Caki2 (cell line): ENCODE measurements at places on chromosomes 16 and 17. TPM values are rescaled to one million over a fixed set of nuclear protein-coding genes. Genes with fewer than 3 reads are reported as not detected.

ABCC3 gene
- total RNA-seq: 67.8 and 69.9 TPM in 2 replicates

OTOP2 gene
- total RNA-seq: not detected in 2 replicates

FNDC8 gene
- total RNA-seq: not detected in 2 replicates

MYH8 gene
- not detected in 2 replicates for total RNA-seq

RHBDL3 gene
- total RNA-seq: 4.5 and 7.2 TPM in 2 replicates

CLEC18B gene
- total RNA-seq: 6.7 TPM in 1 of 2 replicates, not detected in the other

- no peak for DNase-seq
These were observed 352.2 kb upstream of the TNRC6C start for GRCh38 chr17:77606146-77606864.

DNA sequence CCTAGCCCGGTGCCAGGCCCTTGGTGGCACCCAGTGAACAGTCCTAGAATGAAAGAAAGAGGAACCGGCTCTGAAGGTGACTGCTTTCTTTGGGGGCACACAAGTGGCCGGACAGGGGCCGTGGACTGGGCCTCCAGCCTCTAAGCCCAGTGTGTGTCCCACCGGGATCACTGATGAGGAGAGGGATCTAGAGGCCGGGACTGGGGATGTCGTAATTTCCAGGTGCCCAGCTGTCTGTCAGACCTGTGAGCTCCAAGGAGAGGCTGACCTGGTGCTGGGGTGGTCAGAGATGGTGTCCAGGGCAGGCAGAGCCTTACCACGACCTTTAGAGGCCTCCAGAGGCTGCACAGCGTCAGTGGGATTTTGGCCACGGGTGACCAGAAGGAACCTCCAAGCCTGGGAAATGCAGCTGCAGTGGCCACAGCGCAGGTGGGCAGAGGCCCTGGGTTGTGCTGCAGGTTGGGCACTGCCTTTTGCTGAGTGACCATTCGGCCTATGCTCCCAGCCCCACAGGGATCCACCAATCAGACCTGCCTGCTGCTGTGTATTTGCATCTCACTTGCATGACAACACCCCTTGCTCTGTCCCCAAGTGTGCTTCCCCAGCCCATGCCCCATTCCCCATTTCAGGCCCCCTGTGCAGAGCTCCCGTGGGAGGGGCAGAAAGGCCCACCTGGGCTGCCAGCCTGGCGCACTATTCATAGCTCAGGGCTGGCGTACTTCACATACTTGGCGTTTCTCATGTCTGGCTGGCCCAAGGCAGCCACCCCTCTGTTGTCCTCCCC lies 12.5 kb downstream of the ARHGAP23 start:
- DNase-seq: no peak

DNA sequence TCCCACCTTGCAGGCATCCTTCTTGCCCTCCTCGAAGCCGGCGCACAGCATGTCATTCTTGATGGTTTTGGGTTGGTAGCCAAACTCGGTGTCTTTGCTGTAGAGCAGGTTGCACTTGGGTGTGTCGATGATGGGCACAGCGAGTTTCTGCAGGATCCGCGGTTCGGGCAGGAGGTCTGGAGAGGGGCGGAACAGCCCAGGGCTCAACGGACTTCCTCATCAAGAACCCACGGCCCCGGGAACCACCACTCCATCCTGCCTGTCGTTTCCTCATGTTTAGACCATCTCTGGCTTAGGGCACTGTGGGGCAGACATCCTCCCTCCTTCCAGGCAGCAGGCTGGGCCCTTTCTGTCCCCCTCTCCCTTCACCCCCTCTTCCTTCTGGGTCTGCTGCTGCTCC lies 6.5 kb downstream of the PRSS27 start:
- no peak for DNase-seq

DNA sequence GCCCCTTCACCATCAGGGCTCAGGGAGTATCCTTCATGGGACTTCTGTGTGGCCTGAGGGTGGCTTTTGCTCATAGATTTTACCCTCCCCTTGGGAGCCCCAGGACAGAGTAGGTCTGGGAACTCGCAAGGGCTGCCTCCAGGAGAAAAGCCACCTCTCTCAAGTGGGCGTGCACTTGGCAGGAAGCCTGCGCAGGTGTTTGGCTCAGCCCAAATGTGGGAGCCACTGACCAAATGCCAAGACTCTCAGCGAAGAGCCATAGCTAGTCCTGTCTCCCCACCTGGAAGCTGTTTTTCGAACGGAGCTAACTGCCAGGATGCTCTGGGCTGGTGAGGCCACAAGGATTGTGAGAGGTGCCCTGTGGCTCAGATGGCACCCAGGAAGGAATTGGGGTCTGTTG lies 2.0 kb upstream of the HSD17B2 start:
- no peak for DNase-seq

DNA sequence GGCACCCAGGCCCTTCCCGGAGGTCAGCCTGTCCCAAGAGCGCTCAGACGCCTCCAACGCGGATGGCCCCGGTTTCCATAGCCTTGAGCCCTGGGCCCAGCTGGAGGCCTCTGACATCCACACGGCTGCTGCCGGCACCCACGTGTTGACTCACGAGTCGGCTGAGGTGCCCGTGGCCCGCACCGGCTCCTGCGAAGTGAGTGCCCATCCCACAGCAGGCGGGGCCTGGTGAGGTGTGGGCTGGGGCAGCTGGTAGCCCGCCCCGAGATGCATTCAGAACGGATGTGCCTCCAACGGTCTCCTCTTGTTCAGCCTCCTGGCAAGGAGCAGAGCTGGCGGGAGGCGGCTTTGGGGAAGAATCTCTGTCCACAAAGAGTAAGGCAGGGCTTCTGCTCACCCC lies 2.7 kb downstream of the WDR90 start:
- DNase-seq: no peak

DNA sequence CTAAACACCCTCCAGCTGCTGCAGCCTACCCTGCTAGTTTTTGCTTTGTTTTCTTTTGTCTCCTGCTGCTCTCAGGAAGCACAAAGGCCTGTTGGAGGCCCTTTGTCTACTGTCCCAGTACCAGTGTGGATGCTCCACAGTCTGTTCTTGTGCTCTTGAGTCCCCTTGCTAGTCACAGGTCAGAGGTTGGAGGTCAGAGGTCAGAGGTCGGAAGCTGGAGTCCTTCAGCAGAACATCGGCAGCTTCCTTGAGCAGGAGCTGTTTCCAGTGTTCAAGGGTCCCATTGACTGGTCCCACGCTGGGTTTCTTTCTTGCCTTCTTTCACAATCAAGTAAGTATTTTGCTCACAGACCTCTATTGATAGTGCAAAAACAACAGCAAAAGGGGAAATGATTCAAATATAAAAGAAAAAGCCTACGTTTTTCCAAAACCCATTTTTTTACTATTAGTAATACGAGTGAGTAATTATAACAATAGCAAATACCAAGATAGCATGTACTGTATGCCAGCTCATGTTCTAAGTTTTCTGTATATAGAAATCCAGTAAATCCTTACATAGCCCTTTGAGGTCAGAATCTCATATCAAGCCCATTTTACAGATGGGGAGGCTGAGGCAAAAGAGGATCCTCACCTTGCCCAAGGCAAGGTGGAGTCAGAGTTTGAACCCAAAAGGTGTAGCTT lies 10.9 kb upstream of the IL34 start:
- no peak for DNase-seq

DNA sequence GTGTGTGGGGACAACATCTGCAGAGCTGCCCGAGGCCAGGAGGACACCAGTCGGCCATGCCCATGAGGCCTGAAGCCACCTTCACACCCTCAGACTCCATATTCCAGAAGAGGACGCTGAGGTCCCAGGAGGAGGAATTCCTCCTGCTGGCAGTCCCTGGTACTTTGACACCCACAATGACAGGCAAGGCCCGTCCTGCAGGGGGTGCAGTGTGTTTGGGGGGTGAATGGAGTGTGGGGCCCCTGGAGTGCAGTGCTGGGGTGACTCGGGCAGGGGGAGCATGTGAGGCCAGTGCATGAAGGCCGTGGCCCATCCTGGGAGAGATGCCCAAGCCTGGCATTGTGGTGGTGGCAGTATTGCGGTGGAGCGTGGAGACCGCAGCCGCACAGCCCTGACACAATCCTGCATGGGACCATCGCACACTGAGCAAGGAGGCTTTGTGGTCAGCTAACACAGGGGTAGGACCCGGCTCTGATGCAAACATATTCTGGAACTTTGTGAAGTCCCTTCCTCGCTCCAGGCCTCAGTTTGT lies 52.2 kb downstream of the ZDHHC7 start:
- DNase-seq: no peak

DNA sequence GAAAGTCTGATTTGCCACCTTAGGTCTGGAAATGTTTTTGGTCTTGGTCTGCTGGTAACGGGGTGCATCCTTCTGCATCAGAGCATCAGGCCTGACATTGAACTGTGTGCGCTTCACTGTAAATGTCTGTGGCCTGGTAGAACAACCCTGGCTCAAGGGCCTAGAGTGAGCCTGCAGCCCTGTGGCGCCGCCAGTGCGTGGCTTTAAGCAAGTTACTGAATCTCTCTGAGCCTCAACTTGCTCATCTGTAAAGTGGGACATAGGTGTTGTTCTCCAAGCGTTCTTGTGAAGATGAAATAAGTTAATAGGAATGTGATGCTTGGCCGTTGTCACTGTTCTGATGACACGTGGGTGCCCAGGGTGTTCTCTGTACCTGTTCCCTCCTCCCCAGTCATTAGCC lies 127.6 kb upstream of the CIBAR2 start:
- DNase-seq: no peak

DNA sequence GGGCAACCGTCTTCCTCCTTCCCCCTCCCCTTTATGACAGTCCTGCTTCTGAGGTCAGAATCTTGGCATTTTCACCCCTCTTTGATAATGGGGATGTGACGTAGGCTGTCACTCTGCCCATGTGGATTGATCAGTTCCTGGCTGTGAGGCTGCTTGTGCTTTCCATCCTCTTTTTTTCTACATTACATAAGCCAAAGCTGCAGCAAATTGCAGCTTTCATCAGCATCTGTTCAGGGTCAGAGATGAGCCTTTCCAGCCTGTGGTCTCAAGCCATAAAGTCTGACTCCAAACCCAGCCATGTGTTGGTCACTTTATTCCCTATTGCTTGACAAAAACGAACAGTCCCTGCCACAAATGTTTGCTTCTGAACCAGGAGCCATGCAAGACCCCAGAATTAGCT lies 535.1 kb downstream of the CDH11 start:
- DNase-seq: no peak

GRCh38 chr17:16623282-16623681 lies 30.4 kb downstream of the ZNF624 start:
- DNase-seq: no peak

GRCh38 chr17:7855660-7856010 lies 769 bp downstream of the TMEM88 start:
- DNase-seq: no peak

DNA sequence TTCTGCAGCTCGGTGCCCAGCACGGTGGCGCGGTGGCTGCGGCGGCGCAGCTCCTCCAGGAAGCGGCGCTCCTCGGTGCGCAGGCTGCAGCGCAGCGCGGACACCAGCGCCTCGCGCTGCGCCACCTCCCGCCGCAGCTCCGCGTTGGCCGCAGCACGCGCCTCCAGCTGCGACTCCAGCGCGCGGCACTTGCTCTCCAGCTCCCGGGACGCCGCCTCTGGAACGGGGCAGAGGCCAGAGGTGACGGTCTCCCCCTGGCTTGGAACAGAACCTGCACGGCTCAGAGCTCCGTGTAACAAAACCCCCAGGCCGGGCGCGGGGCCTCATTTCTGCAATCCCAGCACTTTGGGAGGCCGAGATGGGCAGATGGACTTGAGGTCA lies 13.2 kb upstream of the CLUH start:
- DNase-seq: no peak
